ENCODE measurements at places on chromosomes 3 and 15.

DNA sequence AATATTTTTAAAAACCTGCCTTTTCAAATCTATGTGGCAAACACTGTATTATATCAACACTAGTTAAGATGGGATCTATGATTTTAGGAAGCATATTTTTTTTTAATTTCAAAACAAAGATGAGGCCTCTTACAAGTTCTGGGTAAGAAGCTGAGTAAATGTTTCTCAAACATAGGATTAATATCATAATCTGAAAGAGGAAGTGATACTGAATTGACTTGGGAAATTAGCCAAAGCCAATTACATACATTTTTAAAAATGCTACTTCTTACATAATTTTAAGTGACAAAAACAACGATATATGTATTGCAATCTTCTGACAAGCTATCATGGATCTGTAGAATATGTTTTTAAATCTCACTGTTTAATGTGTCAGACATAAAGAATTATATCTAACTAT lies 135.1 kb upstream of the UBP1 start:
- no peak for DNase-seq

DNA sequence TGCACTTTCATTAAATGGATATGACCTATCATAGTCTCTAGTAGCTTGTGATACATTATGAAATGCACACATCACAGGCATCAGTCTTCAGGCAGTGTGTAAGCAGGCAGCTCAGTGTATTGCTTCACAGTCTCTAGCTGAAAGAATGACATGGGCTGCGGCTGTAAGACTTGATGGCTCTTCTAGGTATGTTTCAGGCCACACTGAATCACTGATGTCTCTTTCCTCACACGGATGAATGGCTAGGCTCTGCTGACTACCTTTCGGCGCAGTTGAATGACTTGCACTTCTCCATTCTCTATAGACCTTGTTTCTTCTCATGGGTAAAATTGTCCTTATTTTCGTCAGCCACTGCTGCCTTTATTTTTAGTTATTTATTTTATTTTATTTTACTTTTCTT lies 15.4 kb downstream of the APH1B start:
- no peak for DNase-seq

GRCh38 chr3:190546881-190547510 lies 33.1 kb downstream of the IL1RAP start:
- DNase-seq = no peak

- no peak for DNase-seq
These were observed 170.6 kb downstream of the TJP1 start for GRCh38 chr15:29651476-29652233.

DNA sequence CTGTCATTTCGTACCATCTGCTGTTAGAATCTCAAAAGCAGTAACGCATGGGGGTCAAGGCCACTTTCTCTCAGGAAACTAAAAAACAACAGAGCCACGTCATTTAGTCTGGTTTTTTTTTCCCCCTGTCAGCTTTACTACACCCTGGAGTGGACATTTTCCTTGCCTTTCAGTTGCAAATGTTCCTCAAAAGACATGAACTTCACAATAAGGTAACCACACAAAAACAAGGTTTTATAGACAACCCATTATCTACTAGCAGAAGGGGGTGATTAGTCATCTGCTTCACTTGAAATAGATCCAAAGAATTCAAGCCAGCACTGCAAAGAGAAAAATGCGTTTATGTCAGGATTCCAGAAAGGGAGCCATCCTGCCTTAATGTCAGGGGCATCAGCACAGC lies 171.8 kb upstream of the CDIN1 start:
- DNase-seq = no peak

DNA sequence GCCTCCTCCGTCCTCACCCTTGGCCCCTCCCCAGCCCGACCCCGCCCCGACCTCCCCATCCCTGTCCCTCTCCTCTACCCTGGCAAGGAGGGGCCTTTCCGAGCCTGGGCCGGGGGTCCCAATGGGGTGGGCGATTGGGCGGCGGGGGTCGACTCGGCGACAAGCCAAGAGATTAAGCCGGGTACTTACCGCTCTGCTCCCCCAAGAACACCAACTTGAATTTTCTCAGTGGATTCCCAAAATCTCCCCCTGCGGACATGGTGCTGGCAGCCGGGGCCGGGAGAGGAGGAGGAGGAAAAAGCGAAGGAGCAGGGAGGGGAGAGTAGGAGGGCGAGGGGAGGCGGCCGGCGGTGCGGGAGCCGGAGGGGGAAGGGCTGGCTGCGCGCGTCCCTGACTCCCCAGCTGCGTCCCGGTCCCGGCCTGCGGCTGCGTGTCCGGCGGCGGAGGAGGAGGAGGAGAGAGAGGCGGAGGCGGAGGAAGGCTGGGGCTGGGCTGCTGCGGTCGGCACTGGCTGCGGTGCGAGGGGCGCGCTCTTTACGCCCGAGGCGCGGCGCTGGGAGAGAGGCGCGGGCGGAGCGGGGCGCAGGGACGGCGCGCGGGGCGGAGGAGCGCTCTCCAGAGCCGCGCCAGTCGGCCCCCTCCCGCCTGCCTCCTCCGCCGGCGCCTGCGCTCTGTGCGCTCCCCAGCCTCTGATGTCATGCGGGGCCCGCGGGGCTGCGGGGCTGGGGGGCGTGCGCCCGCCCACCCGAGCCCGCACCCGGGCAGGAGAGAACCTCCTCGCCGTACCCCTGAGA lies at the start of gene RAB6B:
TSS of gene RAB6B (minus strand) at position 675 of the 794 bp plus-strand sequence. CDS start at position 259, 416 bp downstream.
- DNase-seq = peak; percentile 34

DNA sequence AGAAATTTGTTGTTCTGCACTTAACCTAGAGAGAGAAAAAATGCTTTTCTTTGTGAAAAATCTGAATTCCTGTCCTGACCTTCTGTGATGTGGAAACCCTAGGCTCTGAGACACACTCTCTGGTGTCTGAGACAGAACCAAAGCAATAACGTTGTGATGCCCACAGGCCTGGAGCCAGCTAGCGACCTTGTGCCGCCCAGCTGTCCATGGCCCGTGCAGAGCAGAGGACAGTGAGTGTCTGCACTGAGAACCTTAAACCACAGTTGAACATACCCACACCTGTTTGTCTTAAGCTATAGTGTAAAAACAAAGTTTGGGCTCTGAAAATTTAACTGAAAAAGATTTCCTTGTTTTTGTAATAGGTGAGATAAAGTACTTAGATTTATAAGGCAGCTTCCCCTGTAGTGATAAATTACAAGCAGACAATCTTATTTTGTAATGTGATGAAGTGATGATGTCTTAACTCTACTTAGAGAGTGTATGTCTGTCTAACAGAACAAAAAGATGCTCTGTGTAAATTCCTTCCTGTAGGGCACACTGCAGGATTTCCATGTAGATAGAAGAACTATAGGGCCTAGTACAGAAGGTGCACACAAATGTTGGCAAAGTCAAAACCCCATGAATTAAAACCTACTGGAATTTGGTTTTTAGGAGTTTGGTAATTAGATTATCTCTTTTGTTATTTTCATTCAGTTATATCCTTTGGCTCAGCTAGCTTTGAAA lies 62.7 kb downstream of the SNRK start:
- DNase-seq = no peak

- DNase-seq = no peak
These were observed 19.1 kb upstream of the LPP start for GRCh38 chr3:188134856-188135255.

GRCh38 chr3:53948174-53948573 lies 56.5 kb upstream of the SELENOK start:
- DNase-seq = no peak

- peak; percentile 37 for DNase-seq
These were observed 60.9 kb downstream of the STRIT1 start for GRCh38 chr3:155232605-155233004.

DNA sequence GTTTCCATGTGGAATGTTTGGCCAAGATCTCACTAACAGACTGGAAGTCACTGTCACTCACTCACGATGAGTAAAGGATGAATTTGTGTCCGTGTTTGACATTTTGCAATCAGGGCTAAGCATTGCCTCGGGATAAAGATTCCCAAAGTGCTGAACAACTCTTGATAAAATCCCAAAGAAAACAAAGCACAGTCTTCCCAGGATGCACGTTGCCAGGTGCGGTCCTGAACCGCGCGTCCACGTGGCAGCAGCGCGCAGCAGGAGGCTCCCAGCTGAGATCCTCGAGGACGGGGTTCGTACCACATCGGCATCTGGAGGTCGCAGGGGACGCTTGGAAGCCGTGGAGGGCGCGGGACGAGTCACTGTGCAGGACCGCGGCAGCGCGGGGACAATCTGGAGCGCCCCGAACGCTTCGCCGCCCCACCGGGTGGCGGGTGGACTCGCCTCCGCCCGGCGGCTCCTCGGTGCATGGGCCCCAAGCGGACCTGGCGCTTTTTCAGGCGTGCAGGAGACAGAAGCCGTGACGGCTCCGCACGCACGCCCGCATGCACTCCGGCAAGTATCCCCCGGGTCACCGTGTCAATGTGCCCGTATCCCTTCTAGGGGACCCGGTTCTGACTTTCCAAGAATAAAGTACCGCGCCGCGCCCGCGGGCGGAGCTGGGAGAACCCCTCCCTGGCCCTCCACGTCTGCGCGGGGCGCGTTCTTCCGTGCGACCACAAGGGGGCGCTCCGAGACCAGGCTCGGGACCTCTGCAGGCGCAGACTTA lies 17.7 kb downstream of the CPN2 start:
- peak; percentile 88 for DNase-seq

GRCh38 chr3:169143506-169143905 lies 520.0 kb downstream of the MECOM start:
- DNase-seq = no peak

- DNase-seq = no peak
These were observed 30.2 kb upstream of the ADAMTS9 start for GRCh38 chr3:64717872-64718613.

GRCh38 chr3:48505146-48505545 lies 1.2 kb upstream of the SHISA5 start:
- DNase-seq = no peak

DNA sequence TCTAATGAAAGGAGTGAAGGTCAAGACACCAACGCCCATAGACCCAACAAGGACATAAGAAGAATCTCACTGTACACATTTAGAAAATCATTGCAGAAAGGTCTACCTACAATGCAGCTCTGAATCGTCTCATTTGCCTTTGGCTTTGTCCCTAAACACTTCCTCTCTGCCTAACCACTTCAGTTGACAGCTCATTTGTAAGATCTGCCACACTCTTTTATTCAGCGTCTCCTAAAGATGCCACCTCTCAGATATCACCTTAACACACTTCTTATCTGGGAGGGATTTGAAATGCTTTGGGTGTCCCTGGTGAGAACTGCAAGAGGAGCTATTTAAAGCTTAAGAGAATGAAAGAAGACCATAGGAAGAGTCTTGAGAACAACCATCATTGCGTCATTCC lies 38.7 kb downstream of the RAB27A start:
- DNase-seq = no peak

GRCh38 chr15:69760890-69761568 lies 308.4 kb downstream of the RPLP1 start:
- DNase-seq = peak; percentile 80

DNA sequence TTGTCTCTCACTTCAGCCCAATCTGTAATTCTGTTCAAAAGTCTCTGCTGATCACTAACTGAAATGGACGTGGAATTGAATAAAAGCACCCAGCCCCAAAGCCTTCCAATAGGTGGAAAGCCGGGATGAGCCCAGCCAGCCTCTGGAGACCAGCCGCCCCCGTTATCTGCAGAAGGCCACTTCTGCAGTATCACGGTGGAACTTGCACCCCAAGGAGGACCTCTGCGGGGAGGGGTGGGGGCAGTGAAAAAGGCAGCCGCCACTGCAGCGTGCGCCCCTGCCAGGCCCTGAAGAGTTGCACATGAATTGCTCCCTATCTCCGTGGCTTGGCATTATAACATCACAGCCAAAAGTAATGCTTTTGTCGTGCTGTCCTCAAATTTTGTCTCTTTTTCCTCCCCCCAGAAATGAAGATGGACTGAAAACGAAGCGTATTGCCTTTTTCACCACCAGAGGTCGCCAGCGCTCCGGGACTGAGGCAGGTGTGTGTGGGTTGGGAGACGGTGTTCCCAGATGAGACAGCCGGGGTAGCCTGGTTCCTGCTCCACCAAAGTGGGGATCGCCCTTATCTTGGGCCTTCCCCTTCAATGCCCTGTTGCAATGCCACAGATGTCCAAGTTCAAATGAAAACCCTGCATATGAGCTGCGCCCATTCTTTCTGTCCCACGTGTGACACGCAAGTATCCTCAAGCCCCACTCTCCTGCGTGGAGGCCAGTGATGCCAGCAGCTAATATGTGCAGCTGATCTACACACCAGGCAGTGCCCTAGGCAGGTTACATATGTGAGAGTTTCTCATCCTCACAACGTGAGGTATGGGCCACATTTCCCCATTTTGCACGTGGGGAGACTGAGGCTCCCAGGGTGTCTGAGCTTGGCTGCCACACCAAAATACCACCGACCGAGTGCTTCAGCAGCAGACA lies 96.0 kb downstream of the LRRK1 start:
- peak; percentile 85 for DNase-seq

- DNase-seq = no peak
These were observed 38.7 kb downstream of the GJD2 start for GRCh38 chr15:34716111-34716510.

DNA sequence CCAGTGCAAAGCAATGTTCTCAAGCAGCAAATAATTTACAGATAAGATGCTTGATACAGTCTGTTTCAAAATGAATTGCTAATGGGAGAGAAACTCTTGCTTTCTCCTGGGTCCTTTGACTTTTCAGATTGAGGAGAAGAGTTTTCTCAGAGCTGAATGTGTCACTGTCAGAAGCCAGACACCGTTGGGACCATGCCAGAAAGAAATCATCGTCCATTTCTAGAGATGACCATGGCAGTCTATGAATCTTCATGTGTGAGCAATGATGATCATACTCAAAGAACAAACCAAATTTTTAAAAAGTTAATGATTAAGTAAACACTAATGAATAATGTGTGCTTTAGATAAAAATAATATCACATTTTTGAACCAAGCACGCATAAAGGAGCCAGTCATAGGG lies 77.6 kb downstream of the ZNF385D start:
- DNase-seq = no peak

- no peak for DNase-seq
These were observed 293.5 kb upstream of the SUCLG2 start for GRCh38 chr3:67947808-67948508.

DNA sequence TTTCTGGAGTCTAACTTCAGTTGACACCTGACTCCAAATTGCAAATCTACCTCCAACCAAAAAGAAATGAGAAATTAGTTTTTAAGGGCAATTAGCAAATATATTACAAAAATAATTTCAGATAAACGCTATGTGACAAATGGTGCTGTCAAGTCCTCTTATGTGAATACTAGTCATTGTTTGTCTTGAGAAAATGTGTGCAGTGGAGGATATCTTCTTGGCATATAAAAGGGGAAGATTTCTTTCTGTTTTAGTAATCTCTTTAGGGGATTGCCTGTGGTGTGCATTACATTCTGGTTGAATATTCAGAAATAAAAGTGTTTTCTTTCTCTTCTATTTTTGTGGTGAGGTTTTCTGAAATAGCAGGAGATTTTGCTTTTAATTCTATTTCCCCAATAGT lies 3.0 kb upstream of the GCSAM start:
- DNase-seq = no peak

DNA sequence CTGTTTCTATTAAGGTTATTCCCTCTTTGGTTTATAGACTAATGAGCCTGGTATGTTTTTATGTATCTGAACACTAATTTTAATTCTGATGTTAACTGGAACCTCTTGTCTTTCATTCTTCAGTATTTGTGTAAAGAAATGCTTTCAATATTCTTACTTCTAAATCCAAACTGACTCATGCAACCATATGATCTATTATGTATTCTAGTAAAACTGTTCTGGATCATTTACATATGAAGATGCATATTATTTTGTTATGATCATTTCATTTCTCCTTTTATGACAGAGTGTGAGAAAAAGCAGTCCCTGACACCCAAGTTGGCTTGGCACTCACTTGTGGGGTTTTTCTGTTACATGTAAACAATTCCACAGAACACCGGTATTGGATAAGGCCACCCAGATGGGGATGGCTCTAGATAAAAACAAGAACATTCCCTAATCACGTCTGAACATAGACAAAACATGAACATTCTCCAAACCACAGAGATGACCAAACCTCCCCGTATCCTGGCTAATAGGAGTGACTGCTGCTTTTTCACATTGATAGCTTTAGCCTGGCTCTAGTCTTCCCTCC lies 72.2 kb upstream of the EPHB3 start:
- DNase-seq = no peak
